Activated T-helper 2 cell treated with anti-CD3 and anti-CD28 coated beads, Interferon-gamma antibody, Interleukin-2, Interleukin-4, amounts not matched to agents 10 μg/mL and 5 μg/mL and 100 μg/mL, durations not matched to agents 14 hours and 24 hours and 36 hours (primary cell): ENCODE measurements at places on chromosomes 12 and 14.

- DNase-seq: no peak
Observed at GRCh38 chr12:54056110-54056509, 2.5 kb downstream of the HOXC4 start.

DNA sequence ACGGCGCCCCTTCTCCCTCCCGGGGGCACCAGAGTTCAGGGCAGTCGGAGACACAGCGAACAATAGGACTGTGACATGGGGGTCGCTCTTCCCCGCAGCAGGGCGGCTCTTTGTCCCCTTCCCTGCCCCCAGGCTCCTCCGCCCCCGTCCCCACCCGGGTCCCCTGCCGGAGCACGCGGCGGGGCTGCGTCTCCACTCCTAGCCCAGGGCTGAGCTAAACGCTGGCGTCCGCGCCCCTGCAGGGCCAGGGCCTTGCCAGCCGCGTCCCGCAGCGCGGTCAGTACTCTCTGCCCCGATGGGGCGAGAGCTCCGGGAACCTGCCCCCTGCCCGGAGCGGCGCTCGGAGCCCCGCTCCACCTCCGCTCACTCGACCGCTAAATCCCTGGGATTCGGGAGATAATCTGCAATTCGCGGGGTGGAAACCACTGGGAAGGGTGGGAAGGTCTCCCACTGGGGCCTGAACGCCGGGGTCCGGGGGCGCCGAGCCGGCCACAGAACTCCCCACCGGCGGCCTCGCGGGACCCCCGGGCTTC is 825 bp upstream of the CCDC85C start:
- no peak for DNase-seq

DNA sequence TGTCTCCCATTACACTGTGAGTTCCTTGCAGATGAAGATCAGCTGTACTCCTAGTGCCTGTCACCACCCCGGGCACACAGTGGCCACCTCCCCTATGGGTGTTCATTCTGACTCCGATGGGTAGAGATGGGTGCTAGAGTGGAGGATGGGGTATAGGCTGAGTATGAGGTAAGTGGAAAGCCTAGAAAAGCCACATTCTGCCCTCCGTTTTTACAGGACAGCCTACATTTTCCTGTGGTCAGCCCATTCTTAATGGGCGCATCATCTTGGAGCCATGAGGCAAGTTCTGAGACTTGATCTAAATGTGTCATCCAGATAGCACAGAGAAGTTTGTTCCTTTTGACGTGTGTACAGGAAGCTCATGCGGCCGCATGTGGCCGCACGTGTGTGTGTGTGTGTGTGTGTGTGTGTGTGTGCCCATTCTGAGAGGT is 166.7 kb upstream of the HIF1A start:
- DNase-seq: no peak

GRCh38 chr12:93115646-93116045 is 186.6 kb upstream of the EEA1 start:
- DNase-seq: no peak

DNA sequence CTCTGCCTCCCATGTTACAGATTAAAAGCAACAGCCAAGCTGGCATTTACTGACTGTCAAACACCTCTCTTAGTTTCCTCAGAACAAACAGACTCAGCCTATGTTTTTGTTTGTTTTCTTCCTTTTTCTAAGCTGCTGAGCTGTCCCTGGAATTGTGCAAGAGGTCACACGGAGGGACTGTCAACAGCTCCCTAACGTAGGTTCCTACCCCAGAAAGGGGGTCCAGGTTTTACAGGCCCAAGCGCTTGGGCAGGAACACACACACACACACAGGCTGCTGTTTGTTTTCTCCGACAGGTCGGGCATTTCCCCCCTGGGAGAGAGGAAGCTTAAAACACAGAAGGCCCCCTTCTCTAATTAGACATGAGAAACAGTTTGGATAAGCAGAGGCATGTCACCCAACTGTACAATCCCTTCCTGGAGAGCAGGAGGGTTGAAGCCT is 739.6 kb upstream of the TBX3 start:
- DNase-seq: no peak

DNA sequence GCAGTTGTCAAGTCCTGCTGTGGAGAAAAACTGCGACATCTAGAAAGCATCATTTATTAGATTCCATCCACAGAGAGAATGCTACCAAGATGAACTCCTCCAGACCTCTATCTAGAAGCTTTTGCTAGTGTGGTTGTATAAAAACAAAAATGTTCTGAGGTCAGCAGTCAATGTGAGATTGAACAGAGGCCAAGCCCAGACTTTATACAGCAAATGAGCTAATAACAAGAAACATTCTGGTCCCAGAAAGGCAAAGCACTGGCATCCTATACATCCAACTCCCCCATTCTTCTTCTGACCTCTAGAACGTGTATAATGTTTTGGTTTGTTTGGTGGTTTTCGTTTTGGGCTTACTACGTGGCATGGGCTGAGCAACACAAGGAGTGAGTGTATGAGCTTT is 26.7 kb upstream of the RIN3 start:
- no peak for DNase-seq

DNA sequence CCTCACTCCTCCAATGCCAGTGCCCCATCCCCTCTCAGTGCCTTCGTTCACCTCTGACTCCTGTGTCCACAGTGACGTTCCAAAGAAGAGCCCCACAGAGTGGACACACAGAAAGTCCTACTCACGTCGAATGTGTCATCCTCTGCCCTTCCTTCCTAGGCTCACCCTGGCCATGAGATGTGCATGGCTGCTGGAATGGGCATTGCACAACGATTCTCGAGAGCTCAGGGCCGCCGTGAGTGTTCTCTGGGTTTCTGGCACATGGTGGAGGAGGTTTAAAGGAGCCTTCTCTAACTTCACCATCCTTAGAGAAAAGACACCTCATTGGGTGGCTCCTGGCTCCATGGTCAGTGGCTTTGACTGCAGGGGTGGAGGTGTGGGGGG is 12.8 kb upstream of the CEP170B start:
- DNase-seq: no peak
